Esophagus squamous epithelium (tissue), 5 donors: ENCODE measurements at places on chromosomes 7 and 10. TPM values are rescaled to one million over a fixed set of nuclear protein-coding genes. Genes with fewer than 3 reads are reported as not detected.

The RAMP3 gene
- total RNA-seq = 7.1 TPM

The PON1 gene
- not detected for total RNA-seq

The LSM5 gene
- total RNA-seq = 12.4 TPM

The OPALIN gene
- not detected for total RNA-seq

The BHLHA15 gene
- 0.82 TPM for total RNA-seq

The EIF3B gene
- total RNA-seq = 155 TPM

The MCM10 gene
- 5.5 TPM for total RNA-seq

The NUTM2B gene
- 1.5 TPM for total RNA-seq

The NUTM2E gene
- not detected for total RNA-seq

The ST8SIA6 gene
- 1.4 TPM for total RNA-seq

The LIPJ gene
- not detected for total RNA-seq

The KIAA1217 gene
- total RNA-seq = 65.6 TPM

The TMEM176A gene
- 35.5 TPM for total RNA-seq

The GSTO2 gene
- total RNA-seq = 18.0 TPM

The IKZF1 gene
- 29.6 TPM for total RNA-seq

The AHCYL2 gene
- total RNA-seq = 10.8 TPM

The SLC26A5 gene
- total RNA-seq = not detected

The GARIN1A gene
- 0.35 TPM for total RNA-seq

The CREB5 gene
- total RNA-seq = 2.9 TPM

The GIMAP2 gene
- total RNA-seq = 1.8 TPM

The ICA1 gene
- total RNA-seq = 5.6 TPM

The PTCD1 gene
- 6.3 TPM for total RNA-seq

The OR2A14 gene
- not detected for total RNA-seq

The MOGAT3 gene
- total RNA-seq = not detected
